Right forelimb (tissue), 1 donor: ENCODE measurements at places on chromosomes 6 and 20.

DNA sequence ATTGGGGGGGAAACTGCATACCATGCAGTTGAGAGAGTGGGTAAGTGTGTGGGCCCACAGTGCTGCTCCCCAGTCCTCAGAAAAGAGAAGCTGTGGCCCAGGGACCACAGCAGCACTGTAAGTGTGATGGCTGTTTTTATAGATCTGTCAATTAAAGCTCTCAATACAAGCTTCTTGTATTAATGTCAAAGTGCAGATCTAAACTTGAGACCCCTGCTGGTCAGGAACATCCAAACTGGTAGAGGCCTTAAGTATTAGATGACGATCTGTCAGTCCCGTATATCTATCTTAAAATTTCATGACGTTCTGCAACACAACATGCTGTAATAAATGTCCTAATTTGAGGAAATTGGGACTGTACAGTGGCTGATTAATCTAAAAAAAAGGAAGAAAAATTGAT lies 74.8 kb downstream of the TULP4 start:
- DNase-seq = no peak

- no peak for DNase-seq
These were observed 41.4 kb upstream of the ANGPT4 start for GRCh38 chr20:957544-957943.

GRCh38 chr20:61307686-61308476 lies 55.8 kb downstream of the CDH4 start:
- DNase-seq = no peak

GRCh38 chr6:17204533-17204932 lies 76.6 kb upstream of the RBM24 start:
- DNase-seq = no peak

- no peak for DNase-seq
These were observed 44.1 kb upstream of the ID1 start for GRCh38 chr20:31560746-31561598.

DNA sequence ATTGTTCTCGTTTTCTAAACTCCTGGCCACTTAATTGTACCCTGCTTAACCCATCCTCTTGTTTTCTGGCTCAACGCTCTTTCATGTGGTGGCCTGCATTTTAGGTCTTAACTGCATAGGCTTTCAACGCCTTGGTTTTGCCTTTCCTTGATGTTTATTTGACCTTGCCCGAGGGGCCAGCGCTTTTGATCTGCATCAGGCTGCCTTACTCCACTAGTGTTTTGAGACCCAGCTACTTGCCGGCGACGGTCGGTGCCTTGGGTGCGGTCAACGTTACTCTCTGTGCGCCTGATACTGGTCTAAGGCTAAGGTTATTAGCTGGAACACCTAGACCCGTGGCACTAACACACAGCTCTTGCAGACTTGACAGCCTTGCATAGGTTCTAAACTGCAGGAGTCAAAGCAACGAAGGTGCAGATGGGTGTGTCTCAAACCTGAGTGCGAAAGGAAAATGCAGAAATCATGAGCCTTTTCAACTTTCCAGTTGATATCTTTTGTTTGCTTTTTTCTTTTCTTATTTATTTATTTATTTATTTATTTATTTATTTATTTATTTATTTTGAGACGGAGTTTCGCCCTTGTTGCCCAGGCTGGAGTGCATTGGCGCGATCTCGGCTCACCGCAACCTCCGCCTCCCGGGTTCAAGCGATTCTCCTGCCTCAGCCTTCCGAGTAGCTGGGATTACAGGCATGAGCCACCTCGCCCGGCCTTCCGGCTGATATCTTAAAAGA lies 138.8 kb downstream of the HFE start:
- DNase-seq = peak; percentile 52

DNA sequence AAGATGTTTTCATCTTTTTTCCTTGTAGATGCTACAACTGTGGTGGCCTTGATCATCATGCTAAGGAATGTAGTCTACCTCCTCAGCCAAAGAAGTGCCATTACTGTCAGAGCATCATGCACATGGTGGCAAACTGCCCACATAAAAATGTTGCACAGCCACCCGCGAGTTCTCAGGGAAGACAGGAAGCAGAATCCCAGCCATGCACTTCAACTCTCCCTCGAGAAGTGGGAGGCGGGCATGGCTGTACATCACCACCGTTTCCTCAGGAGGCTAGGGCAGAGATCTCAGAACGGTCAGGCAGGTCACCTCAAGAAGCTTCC lies 101.5 kb downstream of the POPDC3 start:
- DNase-seq = no peak

DNA sequence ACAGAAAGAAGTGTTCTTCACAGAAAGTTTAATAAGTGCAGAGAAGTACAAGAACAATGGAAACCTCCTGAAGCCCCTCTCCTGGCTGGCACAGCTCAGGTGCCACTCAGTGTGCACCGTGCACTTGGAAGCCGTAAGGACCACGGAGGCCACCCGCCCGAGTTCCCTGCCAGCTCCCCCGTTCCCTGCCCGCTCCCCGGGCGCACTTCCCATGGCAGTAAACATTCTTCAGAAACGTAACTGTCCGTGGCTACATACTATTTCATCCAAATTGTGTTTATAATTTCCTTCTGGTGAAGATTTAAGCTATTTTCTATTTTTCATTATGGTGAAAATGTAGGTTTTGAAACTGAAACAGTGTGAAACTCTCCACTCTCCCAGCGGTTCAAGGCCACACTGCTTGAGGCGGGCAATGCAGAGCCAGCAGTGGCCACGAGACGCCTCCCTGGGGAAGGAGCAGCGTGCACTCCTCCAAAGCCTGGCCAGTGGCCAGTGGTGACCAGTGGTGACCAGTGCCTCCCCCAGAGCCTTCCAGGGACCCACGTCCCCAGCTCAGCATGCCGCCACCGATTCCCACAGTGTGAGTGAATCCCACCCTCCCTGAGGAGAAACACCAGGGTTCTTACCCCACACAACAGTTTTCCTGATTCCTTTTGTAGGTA lies 46.4 kb downstream of the TAF4 start:
- DNase-seq = no peak

DNA sequence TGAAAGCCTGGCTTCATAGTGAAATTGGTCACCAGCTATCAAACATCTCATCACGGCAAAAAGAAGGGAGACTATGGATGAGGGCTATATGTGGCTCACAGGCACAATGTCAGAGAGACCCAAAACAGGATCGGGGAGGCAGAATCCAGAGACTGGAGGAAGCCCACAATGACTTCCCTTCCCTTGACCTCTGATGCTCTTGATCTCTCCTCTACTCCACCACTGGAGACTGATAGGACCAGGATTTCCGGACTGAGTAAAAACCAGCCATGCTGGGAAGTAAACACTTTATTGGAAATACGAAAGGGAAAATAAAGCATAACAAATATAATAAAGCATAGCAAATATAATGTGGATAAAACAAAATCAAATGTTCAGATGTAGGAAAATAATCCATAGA lies 597.3 kb downstream of the UTRN start:
- DNase-seq = no peak

DNA sequence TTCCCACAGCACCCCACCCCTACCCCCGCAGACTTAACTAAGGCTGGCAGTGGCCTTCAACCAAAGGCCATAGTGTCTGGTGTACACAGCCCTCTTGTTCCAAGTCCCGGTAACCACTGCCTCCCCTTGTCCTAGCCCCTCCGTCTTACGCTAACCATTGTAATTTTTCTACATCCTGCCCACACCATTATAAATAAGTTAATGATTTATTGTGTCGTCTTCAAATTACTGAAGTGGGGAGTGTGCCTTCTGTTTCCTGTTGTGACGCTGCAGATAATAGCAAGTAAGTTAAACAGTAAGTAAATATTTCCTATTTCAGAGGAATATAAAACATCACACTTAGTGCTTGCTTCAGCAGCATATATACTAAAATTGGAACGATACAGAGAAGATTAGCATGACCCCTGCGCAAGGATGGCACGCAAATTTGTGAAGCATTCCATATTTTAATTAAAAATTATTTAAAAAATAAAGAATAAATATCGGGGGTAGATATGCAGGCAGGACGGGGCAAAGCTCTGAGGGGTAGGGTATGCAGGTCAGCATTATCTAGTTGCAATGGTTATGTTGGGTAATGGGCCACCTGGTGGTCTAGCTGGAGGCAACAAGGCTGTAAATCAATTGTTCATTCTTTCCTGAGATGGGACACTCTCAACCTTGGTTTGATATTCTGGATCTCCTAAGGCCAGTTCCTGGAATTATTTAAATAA lies 15.1 kb downstream of the SRSF6 start:
- no peak for DNase-seq

DNA sequence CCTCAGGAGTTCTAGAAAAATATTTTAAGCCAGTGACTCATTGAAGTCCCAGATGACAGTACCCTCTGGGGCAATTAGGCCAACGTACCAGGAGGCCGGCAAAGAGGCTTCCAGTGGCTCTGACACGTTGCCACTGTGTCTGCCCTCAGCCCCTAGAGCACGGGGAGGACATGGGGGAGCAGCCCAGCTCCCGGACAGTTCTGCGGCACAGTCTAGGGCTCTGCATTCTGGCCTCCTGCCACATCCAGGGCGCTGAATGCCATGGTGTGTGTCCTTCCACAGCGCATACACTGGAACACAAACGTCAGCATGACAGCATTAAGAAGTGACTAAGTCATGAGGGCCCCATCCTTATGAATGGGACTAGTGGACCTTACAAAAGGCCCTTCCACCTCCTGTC lies 156.2 kb downstream of the RNASET2 start:
- DNase-seq = no peak

GRCh38 chr6:142737368-142738034 lies 207.5 kb downstream of the HIVEP2 start:
- no peak for DNase-seq

DNA sequence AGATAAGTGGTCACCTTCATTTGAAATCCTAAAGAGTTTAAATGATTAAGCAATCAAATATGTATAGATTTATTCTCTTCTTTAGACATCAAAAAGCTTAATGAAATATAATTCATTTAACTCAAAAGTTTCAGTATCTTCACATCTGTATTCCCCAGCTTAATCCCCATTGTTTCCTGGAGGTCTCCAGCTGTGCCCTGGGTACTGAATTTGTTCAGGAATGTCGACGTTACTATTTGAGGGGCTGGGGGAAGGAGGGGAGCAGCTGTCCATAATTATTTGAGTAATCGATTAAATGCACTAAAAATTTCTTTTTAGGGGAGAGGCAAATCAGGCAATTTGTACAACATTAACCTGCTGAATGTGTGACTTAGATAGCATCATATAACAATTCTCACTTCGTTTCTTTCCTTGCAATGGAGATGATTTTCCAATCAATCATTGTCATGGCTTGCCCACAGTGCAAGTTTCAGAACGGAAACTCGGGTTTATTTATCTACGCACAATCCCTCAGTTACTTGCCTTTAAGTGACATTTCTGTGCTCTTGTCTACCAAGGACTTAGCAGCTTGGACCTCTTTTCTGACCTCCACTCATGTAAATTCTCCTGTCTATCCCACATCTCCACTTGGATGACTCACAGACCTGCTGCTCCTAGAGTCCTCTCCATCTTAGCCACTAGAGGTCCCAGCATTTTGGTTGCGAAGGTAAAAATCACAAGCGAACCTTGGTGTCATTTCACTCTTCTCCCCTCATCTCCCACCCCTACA lies 3.9 kb downstream of the DOK5 start:
- DNase-seq = no peak

DNA sequence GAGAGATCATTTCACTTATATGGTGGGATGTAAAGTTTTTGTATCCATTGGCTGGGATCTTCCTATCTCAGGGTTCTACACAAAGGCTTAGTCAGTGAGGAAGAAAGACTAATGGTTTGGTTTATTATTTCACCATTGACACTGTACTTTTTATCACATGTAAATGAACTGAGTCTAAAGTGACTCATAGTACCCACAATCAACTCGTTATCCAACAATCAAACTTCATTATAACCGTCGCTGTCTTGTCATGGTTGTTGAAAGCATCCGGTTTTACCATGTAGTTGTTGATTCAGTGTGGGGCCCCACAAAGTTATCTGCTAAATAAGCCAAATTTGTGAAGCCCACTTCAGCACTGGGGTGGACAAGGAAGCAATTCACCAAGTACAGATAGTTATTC lies 55.8 kb upstream of the MTRF1L start:
- DNase-seq = no peak

- DNase-seq = peak; percentile 92
These were observed at the start of gene FOXO3 for GRCh38 chr6:108560463-108561308. Gene FOXO3 (plus strand): TSS chr6:108560917. CDS start chr6:108561209, 292 bp downstream.

- no peak for DNase-seq
These were observed 43.2 kb upstream of the BMP5 start for GRCh38 chr6:55918639-55919038.

- DNase-seq = no peak
These were observed 159.3 kb downstream of the NFATC2 start for GRCh38 chr20:51382986-51383821.

- DNase-seq = no peak
These were observed 18.4 kb downstream of the SCP2D1 start for GRCh38 chr20:18831830-18832499.

- DNase-seq = peak; percentile 84
These were observed at the start of gene RAB22A for GRCh38 chr20:58309591-58310290. Gene RAB22A (plus strand): TSS chr20:58309715. CDS start chr20:58309977, 262 bp downstream.

DNA sequence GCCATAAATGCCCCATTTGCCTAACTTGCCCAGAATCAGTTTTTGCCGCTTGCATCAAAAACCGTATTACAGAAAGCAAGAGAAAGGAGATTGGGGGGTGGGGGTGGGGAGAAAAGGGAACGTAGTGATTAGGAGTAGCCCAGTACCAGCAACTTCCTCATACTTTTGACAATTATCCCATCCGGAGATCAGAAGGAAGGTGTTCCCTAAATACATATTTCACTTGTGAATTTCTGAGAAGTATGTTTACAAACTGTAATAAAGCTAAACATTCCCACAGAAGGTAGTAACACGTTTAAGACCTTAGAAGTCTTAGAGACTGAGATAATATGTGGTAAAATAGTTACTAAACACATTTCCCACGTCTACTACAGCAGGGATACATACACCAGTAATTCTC lies 14.5 kb downstream of the PREP start:
- DNase-seq = no peak

DNA sequence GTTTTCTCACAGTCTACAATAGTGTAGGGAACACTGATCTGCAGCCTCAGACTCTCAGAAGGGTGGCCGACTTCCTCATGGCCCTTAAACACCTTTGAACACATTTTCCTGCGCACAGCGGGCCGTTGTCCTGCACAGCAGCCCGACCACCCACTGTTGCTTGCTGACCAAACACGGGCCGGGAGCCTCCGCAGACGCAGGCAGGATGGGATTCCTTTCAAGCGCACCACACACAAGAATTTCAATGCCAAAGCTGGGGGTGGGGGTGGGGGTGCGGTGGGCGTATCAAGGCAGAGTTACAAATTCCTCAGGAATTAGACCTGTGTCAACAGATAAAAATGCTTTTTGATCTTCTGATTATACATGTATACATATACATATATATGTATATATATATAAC lies 74.5 kb downstream of the HUS1B start:
- no peak for DNase-seq
